ENCODE measurements at places on chromosomes 2 and 18.

DNA sequence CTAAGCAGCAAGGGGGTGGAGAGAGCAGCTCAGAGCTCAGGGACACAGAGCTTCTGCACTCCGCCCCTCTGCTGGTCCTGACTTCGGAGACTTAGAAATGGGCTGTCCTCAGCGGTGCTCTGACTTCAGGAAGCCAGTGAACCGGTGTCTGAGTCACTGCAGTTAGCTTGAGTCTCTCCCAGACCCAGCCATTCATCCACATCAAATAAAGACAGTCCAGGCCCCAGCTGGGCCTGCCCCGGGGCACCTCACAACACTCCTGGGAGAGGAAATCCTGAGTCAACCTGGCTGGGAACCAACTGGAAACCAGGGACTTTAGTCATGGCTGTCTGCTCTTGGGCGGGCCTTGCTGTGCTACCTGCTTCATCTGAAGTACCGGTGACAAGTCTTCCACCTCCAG lies 5.4 kb upstream of the ITGB6 start:
- no peak for DNase-seq

GRCh38 chr2:64825831-64826491 lies 163.2 kb upstream of the SLC1A4 start:
- no peak for DNase-seq

GRCh38 chr2:39737661-39738060 lies 41.4 kb downstream of the THUMPD2 start:
- DNase-seq: no peak

DNA sequence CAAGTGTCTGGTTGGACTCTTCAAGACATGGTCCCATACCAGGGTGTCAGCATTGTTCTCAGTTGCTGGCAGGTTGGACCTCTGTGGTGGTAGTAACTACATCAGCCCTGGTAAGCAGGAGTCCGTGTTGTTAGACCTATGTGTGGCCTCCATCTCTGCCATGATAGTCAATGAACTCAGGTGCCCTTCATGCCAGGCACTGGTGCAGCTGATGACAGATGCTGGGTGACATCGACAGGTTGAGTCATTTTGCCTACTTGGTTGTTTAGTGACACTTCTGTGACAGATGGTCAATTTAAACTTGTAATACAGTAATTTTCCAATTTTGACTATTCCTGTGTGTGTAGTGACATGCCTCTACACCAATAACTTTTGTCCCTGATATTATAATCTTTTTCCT lies 189.7 kb downstream of the SP3 start:
- DNase-seq: no peak

- no peak for DNase-seq
Measured at GRCh38 chr2:25380586-25381375, 39.1 kb upstream of the DNMT3A start.

DNA sequence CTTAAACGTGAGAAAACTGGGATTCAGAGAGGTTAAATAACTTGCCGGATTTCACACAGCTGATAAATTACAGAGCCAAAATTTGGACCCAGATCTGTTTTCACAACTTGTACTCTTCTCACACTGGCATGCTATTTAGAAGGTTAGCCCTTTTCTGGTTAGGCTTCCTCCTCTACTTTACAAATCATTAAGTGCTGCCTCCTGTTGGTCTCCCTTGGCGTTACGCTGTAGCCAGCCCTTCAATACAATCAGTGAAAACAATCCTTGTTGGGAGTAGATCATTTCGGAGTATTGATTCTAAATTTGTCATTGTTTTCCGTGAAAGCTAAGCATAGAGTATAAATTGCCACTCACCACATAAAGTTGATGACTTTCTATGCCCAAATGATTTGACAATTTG lies 153.5 kb downstream of the ARHGAP15 start:
- DNase-seq: no peak

DNA sequence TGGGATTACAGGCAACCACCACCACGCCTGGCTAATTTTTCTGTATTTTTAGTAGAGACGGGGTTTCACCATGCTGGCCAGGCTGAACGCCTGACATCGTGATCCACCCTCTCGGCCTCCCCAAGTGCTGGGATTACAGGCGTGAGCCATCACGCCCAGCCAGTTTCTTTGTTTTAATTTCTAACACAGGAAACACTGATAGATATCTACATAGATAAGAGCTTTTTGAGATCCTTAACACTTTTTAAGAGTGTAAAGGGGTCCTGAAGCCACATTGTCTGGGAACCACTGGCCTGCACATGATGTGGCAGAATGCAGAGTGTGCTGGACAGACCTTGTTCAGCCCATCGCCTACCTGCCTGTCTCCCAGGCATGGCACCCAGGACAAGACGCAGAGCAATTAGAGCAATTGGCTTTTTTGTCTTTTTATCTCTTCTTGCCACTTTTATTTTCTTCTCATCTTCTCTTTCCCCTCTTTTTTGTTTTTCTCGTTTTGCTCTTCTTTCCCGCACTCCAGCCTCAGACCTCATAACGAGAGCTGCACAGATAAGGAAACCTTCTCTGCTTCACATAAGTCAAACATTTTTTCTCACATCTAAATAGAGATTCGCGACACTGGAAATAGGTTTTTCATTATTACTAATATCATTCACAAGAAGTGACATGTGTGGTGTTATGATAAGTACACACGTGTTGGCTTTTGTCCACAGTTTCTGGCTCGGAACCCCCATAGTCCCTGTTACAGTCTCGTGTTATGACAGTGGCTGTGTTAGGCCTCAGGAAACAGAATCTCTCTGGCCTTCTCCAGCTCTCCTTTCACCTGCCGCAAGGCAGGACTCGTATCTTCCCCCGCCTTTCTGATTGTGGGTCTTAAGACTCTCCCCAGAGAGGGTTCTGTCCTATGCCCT lies 25.2 kb upstream of the GPR55 start:
- no peak for DNase-seq

DNA sequence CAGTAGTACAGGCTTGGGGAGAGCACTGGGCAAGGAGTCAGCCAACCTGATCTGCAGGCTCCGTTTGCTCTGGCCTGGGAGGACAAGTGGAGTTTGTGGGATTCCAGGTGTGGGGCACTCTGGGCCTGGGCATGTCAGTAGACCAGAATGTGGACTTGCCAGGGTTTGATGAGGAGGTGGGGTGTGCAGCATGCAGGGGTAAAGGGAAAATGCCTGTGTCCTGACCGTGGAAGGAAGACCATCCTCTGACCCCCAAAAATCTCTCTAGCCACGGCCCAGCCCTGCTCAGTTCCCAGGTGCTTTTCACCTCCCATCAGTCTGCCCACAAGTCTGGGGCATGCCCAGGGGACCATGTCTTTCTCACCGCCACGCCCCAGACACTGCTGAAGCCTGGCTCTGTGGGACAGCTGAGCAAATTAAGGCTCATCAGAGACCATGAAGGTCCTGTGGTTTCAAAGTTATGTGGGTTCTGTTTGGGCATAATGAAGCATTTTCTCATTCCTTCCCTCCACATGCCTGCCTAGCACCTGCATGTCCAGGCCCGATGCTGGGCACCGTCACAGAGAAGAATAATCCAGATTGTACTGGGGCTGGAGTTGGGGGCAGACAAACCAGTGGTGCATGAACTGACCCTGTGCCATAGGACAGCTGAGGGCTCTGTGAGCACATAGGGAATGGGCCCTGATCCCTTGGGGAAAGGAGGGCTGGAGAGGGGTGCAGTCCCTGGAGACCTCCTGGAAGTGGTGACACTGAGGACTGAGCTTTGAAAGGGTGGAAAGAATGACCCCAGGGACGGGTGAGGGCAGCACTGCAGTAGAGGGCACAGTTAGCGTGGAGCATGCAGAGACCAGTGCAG lies 6.5 kb upstream of the KCNF1 start:
- no peak for DNase-seq

- no peak for DNase-seq
Measured at GRCh38 chr2:230640540-230641011, 72.1 kb upstream of the CAB39 start.
